ENCODE measurements at places on chromosomes 4 and X.

DNA sequence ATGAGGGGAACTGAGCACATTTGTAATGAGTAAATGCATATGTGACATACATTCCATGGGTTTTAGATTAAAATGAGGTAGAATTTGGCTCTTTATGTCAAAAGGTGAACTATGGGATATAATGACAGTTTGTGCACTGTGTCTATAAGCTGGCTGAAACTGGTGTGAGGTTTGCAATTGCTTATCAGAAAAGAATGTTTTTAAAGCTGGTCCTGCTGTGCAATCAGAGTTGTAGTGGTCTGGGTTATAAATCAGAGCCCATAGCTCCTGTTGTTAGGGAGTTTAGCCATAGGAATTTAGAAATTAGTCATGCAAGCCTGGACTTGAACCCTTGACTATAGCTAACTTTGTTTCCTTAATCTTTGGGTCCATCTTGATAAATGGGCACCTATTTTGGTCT, 23.1 kb upstream of the GATB start:
- no peak for DNase-seq

DNA sequence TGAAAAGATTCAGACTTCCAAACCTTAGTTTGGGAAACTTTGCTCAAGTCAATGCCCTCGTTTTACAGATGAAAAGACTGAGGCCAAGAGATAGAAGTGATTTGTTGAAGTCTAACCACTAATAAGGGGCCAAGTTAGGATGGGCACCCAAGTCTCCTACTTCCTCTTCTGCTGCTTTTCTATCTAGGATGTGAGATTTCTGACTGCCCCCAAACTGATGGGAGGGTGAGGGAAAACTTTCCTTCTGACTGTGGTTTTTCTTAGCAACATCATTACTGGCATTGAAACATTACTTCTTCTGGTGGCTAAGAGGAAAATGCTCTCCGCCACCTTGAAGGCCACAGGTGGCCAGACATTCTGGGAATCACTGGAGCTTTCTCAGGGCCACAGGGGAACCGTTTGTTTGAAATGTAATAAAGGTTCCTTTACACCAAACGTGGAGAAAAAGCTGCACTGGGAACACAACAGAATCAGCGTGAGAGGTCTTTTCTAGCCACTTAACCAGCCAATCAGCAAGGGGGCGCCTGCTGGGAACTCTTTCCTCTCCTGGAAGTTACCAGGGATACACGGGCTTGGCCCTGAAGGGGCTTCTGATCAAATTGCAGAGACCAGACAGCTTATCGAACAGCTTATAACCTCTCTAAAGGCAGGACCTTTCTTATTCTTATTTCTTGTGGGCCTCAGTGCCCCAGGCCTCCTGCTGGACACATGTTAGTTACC, 115.9 kb upstream of the TEX13D start:
- DNase-seq, result no peak

GRCh38 chrX:110280954-110281353, 36.9 kb downstream of the AMMECR1 start:
- no peak for DNase-seq

DNA sequence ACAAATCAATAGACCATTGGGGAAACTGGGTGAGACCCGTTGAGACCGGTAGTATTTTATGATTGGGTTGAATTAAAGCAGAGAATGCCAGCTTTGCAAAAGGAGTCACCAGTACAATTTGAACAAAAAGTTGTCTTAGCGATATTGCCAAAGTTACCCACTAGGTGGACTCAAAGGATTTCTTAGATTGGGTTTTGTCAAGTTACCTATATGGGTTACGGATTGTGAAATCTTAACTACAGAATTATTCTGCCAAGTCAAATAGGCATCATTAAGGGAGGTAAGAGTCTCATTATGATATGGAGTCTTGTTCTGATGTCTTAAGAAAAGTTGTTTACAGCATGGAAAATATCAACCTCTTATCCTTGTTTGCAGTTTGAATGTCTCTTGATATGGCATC, 15.0 kb upstream of the CT47A1 start:
- DNase-seq, result no peak

- no peak for DNase-seq
Observed at GRCh38 chr4:167711517-167711916, 380.8 kb upstream of the ANXA10 start.
